ENCODE measurements at places on chromosomes 4 and X.
A peak's percentile ranks its signal among the peaks of the same experiment; 100 is the strongest.

DNA sequence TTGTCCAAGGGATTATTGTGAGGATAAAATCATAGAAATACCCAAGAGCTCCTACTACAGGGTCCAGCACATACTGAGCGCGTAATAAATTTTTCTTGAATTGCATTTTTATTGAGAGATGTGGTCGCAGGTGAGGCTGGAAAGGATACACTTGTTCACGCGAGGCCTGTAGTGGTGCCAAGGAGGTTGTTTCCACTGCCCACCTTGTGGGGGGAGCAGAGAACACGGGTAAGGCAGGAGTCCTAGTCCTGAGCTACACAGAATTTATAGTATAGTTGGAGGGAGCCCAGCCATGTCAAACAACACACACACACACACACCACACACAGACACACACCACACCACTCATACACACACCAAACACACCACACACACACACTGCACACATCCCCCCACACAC lies 31.8 kb upstream of the CYP4V2 start:
- no peak for DNase-seq

DNA sequence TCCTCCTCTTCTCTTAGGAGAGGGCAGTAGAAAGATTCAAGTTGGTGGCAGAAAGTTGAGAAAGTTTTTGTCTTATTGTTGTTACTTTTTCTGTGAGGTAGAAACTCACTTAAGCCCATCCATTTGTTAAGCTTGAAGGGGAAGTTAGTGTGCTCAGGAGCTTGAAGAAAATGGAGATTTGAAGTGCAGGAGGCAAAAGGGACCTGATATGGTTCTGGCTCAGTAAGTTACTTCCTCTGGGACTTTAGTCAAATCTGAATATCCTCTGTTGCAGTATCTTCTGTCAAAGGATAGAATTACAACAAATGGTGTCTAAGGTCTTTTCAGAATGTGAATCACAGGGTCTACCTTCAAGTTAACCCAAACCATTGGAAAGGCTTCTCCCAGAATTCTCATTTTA lies 46.2 kb downstream of the CXCL13 start:
- DNase-seq, result no peak

DNA sequence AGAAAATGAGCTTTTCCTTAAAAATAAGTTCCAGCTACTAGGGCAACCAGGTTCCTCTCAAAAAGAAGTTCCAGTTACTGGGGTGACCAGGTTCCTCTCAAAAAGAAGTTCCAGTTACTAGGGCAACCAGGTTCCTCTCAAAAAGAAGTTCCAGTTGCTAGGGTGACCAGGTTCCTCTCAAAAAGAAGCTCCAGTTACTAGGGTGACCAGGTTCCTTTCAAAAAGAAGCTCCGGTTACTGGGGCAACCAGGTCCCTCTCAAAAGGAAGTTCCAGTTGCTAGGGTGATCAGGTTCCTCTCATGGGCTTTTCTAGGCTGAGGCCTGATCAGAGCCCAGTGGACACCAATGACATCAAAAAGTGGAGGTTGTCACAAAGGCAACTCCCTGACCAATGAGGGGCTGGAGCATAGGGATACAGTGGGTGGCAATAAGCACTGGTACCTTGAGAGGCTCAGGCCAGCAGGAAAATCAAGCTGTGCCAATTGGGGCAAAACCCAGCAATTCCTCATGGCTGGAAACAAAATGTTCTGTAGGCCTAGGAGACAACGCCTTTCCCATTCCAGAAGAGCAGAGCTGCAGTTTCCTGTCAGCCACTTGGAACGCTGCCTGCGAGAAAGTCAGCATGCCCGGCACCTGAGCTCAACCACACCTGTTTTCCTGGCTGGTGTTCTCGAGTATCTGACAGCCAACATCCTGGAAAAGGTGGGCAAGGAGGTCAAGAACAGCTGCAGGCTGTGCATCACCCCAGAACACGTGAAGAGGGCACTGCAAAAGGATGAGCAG lies 12.3 kb upstream of the SYTL5 start:
- no peak for DNase-seq

DNA sequence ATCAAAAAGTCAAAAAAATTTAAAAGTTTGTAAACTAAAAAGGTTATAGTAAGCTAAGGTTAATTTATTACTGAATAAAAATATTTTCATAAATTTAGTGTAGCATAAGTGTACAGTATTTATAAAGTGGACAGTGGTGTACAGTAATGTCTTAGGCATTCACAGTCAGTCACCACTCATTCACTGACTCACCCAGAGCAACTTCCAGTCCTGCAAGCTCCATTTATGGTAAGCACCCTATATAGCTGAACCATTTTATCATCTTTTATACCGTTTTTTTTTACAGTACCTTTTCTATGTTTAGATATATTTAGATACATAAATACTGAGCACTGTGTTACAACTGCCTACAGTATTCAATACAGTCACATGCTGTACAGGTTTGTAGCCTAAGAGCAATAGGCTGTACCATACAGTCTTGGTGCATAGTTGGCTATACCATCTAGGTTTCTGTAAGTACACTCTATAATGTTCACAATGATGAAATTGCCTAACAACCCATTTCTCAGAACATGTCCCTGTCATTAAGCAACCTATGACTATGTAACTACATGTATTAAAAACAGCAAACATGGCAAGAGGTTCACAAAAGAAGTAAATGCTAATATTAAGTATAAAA lies 18.6 kb downstream of the ACSL4 start:
- DNase-seq, result peak; percentile 20

GRCh38 chr4:7074426-7074825 lies 6.6 kb upstream of the GRPEL1 start:
- peak; percentile 32 for DNase-seq

- no peak for DNase-seq
Observed at GRCh38 chrX:110541266-110541665, 182.6 kb downstream of the RTL9 start.

- DNase-seq, result no peak
Observed at GRCh38 chr4:46874811-46875210, 34.2 kb downstream of the COX7B2 start.

DNA sequence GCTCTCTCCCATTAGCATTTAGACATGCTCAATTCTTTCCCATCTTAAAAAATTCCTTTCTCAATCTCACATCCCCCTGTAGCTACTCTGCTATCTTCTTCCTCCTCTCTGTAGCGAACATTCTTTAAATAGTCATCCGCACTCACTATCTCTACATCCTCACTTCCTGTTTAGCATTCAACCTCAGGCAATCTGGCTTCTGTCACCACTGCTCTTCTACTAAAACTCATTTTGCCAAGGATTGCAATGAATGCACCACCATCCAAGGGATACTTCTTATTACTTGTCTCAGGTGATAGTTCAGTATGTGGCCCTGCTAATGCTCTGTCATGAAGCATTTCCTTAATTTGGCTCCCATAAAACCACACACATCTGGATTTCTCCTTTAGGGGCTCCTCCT lies 10.9 kb upstream of the TET2 start:
- DNase-seq, result no peak

- no peak for DNase-seq
Observed at GRCh38 chr4:184143770-184144564, 73.7 kb downstream of the ENPP6 start.

GRCh38 chr4:142984871-142985585 lies 138.9 kb upstream of the INPP4B start:
- peak; percentile 7 for DNase-seq

DNA sequence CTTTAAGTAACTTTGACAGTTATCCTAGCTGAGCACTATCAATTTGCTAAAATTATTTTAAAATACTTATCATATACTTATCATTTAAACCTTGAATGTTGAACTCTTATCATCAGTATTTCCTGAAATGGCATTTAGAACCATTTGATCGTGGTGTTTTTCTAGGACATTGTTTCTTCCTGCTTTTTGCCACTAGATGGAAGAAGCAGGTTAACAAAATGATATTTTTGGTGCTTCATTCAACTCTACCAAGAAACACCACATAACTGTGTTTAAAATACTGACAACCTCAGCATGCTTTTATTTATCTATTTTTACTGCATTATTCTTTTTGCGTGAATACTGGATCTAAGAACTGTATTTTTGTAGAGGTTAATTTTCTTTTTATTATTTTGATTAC lies 44.6 kb downstream of the C4orf33 start:
- DNase-seq, result no peak

DNA sequence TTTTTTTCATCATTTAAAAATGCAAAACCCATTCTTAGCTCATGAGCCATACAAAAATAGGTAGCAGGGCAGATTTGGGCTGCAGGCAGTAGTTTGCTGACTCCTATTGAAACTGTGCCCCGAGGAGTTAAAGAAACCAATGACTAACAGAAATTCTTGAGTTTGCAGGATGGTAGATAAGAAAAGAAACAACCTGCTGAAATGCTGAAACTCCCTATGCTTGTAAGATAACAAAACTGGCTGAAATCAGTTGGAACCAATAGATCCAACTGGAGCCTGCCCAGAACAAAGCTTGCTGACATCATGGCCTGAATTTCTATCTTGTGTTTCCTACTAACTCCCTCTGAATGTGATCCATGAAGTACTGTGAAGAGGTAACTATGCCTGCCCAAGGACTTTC lies 68.6 kb downstream of the ANOS1 start:
- no peak for DNase-seq

DNA sequence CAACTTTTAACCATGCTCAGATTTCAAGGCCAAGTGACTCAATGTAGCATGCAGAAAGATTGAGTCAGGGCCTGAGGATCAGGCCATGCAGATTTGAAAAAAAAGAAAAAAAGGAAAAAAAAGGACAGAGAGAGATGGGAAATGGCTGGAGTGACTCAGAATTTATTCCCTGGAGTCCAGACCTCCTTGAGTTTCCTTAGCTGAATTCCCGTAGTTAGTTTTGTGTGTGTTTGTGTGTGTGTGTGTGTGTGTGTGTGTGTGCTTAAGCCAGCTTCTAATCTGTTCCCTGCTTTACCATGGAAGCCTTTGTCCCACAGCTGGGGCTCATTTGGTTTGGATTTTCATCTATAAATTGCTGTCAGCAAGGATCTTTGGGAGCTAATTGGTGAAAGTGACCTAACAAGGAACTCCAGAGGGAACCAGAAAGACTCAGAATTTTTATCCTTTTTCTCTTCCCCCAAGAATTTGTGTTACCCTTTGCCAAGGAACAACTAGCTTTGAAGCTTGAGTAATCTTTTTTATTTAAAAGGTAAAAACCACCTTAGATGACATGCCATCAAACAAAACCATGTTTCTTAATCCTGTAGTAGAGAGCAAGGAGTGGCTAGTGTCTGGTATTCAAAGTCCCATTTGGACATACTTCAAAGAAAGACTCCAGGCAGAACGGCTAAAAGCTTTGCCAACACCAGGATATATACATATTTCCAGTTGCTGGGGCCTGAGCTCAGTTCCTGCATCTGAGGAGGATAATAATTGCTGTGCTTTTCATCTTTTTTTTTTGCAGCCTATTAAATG lies 109.0 kb upstream of the DDIT4L start:
- DNase-seq, result peak; percentile 85
